NCI-H1105 (cell line): ENCODE measurements at places on chromosomes 2 and 18.
A peak's percentile ranks its signal among the peaks of the same experiment; 100 is the strongest.

DNA sequence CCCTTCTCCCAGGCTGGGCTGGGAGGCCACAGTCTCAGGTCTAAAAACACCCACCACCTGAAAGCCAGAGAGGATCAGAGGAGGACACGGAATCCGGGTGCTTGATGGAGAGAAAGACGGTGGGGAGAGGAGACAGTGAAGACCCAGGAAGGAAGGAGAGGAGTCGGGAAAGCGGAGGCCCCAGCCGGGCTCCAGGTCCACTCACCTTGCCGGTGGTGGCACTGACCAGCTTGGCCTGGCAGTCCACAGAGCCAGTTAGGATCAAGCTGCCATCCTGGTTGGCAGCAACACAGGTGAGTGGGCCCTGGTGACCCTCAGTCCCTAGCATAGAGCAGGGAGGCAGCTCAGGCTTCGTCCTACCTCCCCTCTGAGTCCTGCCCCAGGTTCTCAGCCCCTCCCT, 4.3 kb downstream of the AAMP start:
- no peak for DNase-seq

- no peak for DNase-seq
Observed at GRCh38 chr2:172698041-172698863, 37.4 kb upstream of the RAPGEF4 start.

- DNase-seq, result no peak
Observed at GRCh38 chr18:10013621-10014543, 100.1 kb downstream of the VAPA start.

DNA sequence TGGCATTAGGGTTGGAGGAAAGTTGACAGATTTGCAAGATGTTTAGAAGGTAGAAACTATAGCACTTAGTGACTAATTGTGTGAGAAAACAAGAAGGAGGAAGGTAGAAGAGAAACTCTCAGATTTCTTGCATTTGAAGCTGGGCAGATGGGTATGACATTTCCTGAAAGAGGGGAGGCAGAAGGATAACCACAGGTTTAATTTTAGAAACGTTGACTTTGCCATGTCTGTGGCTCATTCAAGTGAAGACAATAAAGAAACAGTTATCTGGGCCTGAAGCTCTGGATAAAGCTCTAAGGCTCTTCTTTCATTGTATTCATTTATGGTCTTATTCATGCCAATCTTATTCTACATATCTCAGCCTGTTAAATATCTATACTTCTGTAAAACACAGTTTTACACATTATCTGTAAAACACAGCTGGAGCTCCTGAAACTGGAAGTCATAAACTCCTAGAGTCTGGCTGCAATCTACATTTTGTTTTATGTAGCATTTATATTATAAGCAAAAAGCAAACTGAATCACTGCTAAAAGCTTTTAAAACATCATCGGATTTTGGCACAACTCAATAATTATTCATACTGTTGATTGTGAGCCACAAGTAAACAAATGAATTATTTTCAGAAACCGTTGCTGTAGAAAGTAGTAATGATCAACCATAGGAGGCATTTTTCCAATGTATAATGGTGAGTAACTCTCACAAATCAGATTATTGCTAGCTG, 138.5 kb downstream of the RIT2 start:
- DNase-seq, result no peak

GRCh38 chr2:197182668-197183067, 127.9 kb downstream of the ANKRD44 start:
- no peak for DNase-seq

DNA sequence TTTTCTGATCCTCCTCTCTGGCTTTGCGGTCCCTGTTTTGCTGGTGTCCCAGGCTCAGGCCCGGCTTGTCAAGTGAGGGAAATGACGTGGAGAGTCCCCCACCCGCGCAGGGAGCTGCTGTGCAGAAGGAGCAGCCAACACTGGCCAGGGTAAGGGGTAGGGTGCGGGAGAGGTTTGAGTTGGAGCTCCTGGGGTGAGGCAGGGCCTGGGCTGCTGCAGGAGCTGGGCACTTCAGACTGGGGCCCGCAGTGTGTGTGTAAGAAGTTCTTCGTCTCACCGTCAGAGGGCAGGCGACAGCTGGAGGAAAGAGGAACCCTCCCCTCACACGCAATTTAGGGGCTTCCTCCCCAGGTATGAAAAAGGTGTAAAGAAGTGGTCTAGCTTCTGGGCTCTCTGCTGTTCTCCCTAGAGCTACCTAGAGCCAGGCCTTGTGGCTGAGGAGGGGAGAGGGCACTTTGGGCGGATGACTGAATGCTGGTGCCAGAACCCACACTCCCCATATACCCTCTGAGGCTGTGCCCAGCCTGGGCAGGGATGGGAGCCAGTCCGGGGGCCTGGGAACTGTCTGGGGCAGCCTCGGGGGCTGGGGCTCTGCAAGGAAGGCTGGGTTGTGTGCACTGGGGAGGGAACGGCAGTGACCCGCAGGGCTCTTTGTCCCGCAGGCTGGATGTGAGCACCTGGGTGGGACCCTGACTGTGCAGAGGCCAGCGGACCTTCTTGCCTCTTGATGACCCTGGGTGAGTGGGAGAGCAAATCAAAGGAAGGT, 11.8 kb downstream of the CELF4 start:
- no peak for DNase-seq

- no peak for DNase-seq
Observed at GRCh38 chr2:125696560-125696959, 959.4 kb upstream of the GYPC start.

DNA sequence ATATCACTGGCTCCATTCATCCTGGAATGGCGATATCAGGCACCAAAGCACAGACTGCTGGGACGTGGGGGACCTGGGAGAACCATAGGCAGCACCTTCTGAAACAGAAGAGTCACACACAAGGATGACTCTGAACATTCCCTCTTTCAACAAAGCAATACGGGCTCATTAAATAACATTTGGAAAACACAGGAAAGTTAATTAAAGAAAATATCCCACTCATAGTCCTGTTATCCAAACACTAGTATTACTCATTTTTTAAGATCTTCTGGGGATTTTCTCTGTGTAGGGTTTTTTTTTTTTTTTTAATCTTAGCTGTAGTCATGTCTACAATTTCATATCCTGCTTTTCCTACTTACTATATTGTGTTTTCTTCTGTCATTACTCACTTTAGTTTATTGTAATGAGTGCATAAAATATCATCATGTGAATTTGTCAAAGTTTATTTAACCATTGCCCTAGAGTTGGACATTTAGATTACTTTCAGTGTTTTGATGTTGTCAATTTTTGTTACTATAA, 70.0 kb upstream of the SP3 start:
- no peak for DNase-seq

- DNase-seq, result no peak
Observed at GRCh38 chr2:131045286-131046027, 47.8 kb downstream of the FAM168B start.

- DNase-seq, result no peak
Observed at GRCh38 chr2:172596776-172597175, 40.9 kb downstream of the PDK1 start.

- DNase-seq, result no peak
Observed at GRCh38 chr18:74567822-74568221, 29.8 kb upstream of the ZNF407 start.

DNA sequence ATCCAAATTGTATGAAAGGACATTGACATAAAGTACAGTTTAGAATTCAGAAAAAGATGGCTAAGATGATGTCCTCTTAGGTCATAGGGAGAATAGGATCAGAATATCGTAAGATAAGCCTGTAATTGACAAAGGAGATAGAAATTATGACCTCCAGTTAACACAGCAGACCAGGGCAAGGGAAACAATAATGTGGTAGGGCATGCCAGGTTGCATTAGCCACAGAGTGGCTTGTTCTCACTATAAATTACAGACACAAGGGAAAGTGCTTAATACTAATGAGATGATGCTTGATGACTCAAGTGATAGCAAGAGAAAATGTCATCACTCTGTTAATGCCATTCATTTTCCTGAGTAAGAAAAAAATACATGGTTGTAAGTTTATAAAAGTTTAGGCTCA, 48.9 kb upstream of the LRP1B start:
- DNase-seq, result no peak

- no peak for DNase-seq
Observed at GRCh38 chr18:24799176-24799575, 338.7 kb downstream of the HRH4 start.

- DNase-seq, result no peak
Observed at GRCh38 chr18:10863026-10863425, 286.3 kb downstream of the PIEZO2 start.

DNA sequence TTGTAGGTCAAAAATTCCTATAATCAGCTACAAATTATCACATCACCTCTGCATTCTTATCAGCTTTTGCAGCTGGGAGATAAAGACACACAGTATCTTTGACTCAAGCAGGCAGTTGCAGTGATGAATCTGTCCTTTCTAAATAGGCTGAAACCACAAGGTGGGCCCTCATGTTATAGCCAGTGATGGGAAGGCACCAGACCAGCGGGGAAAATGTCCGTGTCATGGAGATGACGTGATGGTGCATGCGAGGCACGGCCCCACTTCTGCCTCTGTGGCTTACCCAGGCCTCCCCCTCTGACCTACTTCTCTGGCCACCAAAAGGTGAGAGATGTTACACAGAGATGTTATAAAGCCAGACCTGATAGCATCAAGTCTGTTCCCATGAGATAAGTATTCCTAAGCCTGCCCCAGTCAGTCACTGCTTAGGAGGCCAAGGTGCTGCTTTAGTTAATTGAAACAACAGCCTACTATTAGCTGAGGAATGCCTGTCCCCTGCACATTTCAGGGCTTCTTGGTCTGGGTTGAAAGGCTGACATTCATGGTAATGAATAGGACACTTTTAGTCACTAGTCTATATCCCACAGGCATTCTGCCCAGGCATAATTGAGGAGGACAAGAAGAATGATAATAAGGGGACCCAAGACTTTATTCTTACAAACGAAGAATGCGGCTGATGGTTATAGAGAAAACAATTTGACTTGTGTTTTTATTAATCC, 327.9 kb downstream of the LPIN1 start:
- no peak for DNase-seq

DNA sequence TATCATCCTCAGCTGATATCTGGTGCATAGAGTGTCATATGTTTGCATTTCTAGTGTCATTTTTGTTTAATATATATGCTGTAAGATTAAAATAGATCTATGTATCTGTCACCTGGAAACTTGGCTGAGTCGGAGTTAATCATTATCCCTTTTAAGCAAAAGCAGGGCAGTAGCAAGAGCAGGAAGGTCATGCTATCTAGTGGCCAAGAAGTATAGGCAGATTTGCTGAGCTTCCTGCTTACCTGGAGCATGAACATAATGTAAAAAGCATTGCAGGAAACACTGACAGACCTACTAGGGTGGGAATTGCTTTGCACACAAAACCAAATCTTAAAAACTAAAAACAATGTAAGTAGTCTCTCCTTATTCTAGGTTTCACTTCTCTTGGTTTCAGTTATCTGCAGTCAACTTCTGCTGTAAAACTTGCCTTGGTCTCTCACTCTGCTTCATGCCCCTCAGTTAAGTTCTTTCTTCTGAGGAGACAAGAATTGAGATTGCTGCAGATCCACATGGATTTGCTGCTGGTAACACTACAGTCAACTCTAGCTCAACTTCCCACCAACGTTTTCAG, 295.3 kb downstream of the CDH7 start:
- no peak for DNase-seq

- DNase-seq, result no peak
Observed at GRCh38 chr18:21262979-21263378, 20.9 kb downstream of the GREB1L start.

GRCh38 chr2:70904371-70905216, 31.1 kb upstream of the ATP6V1B1 start:
- no peak for DNase-seq

DNA sequence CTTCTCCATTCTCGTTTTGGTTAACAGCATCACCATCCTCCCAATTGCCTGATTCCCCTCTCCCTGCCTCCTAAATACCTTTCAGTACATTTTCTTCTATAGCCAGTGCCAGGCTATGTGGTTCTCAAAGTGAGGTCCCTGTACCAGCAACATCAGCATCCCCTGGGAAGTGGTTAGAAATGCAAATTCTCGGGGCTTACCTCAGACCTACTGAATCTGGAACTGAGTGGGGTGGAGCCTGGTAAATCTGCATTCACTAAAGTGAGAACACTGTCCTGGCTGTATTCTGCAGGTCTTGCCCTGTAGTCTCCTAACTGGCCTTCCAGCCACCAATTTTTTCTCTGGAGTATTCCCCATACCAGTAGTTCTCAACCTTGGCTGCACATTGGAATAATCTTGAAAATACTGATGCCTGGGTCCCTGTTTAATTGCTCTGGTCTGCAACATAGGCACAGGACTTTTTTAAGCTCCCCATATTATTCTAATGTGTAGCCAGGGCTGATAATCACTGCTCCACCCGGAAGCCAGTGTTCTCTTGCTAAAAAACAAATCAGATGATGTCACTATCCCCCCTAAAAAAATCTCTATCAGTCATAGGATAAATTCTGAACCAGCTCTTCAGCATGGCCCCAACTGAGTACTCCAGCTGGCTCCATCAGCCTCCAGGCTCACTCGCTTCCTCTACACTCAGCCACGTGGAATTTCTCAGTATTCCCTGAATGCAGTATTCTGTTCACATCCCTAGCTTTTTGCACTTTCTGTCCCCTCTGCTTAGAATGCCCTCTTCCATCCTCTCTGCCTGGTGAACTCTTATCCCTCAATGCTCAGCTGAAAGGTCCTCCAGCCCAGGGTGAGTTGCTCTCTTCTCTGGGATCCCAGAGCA, 98.4 kb downstream of the CDK15 start:
- no peak for DNase-seq

GRCh38 chr2:8615252-8615575, 66.6 kb upstream of the ID2 start:
- DNase-seq, result no peak

GRCh38 chr2:42569116-42569711, 782 bp downstream of the MTA3 start:
- DNase-seq, result peak; percentile 18

DNA sequence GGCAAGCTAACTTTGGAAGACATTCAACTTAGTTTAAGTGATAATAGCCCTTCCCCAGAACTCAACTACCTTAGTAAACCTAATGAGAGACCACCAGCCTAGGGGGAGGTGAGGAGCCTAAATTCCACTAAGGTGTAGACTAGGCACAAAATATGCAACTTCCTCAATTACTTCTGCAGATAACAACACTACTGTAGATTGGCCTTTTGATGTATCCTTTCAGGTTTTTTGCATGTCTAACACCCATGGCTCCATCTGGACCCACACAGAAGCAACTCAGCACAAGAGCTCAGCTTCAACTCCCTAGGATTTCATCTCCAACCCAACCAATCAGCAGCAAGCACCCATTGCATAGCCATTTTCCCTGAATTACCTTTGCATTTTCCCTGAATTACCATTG, 353.3 kb downstream of the AKAIN1 start:
- no peak for DNase-seq

- no peak for DNase-seq
Observed at GRCh38 chr2:210493528-210493927, 17.0 kb upstream of the LANCL1 start.
